ENCODE measurements at places on chromosomes 3 and 15. TPM values are rescaled to one million over a fixed set of nuclear protein-coding genes. Genes with fewer than 3 reads are reported as not detected.

Gene STRA6
- not detected for total RNA-seq

Gene NR1I2
- total RNA-seq = not detected

DNA sequence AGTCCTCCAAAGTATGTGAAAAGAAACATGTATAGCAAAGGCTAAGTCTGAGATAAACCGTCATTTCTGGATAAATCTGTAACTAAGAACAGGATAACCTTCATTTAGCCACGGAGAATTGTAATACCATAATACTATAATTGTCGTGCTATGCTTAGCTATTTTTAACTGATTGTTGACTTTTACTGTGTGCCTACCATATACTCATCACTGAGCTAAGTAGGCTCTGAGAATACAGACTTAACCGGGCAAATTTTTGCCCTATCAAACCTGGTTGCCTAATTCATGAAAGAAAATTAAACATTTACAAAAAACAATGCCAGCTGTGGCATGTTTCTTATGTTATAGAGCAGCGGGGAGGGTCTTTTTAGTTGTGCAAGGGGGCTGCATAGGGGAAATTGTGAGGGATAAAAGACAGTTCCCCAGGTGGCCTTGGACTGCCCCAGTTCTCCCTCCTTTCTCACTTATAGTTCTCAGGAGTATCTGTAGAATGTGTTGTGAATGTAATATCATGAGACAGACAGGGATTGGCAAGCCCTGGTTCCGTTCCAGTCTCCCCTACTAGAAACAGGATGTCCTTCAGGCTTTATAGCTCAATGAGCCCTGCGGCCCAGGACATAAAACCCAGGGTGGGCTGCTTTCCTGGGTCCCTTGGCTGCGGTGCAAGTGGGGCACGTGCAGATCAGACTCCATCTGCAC lies 318.5 kb downstream of the GBE1 start:
- no peak for DNase-seq

DNA sequence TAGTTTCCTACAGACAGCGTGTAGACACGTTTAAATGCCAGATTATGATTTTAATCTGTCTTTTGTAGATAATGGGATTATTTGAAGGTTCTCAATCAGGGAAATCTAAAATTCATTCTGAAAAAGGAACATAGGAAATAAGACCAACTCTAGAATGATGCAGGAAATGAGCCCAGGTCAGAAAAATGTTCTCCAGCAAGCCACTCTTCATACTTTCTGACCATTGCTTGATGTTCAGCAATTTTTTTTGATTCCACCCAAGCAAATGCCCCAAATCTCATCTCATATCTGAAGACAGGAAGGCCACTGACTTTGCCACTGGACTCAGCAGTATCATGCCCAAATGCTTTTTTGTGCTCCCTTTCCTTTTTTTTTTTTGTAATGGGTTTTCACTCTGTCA lies 373.4 kb downstream of the LPP start:
- DNase-seq = no peak

Gene SERPINI1
- 3.0 TPM for total RNA-seq

GRCh38 chr15:64542091-64542490 lies 81.7 kb downstream of the ZNF609 start:
- DNase-seq = no peak

GRCh38 chr3:66320390-66320789 lies 99.6 kb downstream of the SLC25A26 start:
- no peak for DNase-seq

- DNase-seq = no peak
Observed at GRCh38 chr15:67134871-67135492, 69.6 kb downstream of the SMAD3 start.
